Stimulated activated CD4-positive, alpha-beta T cell treated with anti-CD3 and anti-CD28 coated beads, Interleukin-12 subunit alpha, Interleukin-12 subunit beta, amount 100 ng/mL, for 24 hours (primary cell): ENCODE measurements at places on chromosomes 5 and 9.

DNA sequence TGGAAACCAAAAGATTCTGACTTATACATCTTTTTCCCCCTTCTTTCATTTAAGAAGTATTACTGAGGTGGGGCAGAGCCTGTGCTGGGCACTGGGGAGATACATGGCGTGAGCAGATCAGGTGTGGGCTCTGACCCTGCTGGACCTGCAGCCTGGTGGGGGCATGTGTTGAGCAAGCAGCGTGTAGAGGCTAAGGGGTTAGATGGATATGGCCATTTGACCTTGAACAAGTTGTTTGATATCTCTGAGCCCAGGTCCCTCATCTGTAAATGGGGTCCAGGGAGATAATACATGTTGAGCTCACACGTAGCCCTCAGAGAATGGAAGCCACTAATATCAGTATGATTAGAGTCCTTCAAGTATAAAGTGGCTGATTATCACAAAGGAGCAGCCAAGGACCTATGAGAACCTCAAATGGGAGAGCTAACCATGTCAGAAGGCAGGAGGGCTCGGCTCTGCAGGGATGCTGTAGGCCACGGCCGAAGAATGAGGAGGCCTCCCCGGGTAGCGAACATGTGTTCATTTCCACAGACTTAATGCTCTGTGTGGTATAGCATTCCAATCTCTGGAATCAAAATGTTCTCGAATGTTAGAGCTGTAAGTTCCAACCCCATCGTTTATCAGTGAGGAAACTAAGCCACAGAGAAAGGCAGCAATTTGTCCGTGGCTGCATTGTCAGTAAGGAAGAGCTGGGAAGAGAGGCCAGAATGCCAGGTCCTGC lies 15.4 kb upstream of the ANGPTL2 start:
- DNase-seq, result no peak

DNA sequence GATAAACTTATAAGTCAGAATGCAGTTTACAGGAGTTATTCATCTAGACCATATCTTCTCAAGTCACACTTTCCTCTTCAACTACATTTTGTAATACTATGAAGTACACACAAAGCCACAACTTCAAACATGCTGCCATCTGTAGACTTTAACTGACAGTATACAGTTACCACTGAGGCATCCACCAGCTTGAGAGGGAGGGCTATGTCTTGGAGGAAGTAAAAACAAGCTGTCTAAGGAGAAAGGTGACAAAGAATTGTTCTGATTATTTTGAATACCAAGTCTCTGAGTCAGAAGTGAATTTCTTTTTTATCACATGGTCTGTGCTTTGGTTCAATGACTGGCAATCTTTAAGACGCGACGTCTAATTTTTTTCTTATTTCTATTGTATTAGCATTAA lies 97.6 kb upstream of the CDH10 start:
- no peak for DNase-seq

- no peak for DNase-seq
Measured at GRCh38 chr5:56585461-56585860, 229.9 kb upstream of the MAP3K1 start.

- DNase-seq, result no peak
Measured at GRCh38 chr9:134894136-134894860, 13.7 kb downstream of the FCN2 start.

DNA sequence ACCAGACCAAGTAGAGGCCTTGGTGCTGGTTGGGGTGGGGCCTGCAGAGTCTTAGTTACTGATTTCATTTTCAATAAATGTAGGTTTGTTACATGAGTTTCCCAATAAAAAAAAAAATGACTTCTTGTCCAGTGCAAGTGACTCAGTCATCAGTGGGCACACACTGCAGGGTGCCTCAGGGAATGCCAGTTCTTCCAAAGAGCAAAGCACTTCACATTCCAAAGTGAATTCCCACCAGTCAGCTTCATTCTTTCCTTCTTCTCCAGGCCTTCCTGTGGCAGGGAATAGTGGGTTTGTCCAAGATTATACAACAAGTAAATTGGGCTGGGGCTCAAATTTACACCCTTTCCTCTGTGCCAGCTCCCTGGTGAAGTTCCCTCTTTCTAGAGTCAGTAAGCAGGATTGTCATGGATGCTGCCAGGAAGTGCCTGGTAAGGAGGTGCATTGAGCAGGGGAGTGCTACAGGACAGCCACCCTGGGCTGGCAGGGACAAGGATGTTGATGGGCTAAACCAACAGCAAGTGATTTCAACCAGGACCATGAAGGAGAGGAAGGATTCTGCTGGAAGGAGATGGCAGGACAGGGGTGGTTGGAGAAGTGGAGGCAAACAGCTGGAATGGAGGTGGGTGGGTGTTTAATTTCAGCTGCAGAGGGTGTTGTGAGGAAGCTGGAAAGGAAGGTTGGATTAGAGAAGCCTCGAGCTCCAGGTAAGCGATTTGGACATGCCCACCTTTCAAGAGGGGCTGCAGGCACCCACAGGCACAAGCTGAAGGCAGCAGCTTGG lies 3.7 kb upstream of the B4GALT7 start:
- DNase-seq, result no peak

DNA sequence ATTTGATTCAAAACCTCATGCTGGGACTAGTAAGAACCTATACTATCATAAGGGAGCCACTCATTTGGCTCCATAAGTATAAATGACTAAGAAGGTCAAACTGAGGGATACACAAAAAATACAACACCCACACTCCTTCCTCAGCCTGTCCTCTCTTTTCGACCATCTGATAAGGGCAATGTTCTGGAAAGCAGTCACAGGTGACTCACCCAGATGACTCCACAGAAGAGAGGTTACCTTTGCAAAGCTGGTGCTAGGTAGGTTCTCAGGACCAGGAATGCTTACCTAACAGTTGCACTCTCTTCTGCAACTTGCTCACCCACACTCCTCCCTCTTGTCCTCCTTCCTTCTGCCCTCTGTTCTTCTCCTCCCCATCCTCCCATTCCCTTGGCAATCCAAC lies 32.9 kb downstream of the LHFPL2 start:
- DNase-seq, result no peak

DNA sequence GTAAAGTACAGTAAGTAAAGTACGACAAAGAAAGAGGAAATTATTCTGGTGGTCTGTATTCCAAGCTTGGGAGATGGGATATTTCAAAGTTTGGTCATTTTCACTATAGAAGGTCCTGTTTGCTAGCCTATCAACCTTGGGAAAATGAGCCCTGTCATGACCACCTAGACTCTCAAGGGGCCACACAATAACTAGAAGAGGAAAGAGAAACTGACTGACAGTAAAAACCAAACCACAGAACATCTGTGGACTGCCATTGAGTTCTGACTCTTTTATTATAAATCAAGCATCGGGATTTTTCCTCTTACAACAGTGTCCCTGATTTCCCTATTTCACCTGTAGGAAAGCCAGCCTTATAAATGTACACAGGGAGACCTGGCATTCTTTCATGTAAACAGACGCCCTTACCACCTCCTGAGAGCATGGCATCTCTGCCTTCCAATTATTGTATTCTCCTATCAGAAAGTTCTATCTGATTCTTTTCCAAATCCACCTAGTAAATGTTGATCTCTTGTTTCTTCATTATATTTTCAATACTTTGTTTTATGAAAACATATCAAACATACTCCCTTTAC lies 80.0 kb downstream of the ZNF622 start:
- DNase-seq, result no peak

DNA sequence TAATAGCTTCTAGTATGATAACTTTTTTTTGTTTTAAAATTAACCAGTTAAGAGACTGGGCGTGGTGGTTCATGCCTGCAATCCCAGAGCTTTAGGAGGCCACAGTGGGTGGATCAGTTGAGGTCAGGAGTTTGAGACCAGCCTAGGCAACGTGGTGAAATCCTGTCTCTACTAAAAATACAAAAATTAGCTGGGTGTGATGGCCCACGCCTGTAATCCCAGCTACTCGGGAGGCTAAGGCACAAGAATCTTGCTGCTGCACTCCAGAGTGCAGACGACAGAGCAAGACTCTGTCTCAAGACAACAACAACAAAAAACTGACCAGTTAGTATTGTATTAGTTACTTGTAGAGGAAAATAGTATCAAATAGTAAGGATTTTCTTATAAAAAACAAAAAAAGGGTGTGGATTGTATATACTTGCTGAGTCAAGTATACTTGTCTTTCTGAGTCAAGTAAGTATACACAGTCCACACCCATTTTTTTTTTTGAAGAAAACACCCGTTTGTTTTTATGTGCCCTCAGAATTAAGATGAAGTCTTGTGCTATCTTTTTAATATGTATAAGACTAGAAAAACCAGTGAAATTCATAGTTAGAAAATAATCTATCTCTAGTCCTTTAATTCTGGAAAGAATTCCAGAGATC lies 25.3 kb downstream of the UBAP1 start:
- no peak for DNase-seq

DNA sequence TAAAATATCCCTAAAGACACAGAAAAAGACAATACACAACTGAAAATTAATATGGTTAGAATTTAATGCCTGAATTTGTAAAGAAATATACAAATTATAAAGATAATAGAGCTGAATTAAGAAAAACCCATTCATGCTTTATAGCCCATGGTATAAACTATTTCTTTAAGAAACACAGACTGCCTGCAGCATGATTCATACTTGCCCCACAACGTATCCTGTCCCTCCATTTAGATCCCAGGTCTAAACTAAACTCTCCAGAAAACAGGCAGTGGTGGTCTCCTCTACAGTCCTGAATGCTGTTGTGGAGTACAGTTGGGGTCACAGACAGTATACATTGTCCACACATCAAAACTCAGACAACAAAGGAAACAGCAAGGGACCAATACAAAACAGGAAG lies 24.8 kb downstream of the IL6ST start:
- DNase-seq, result no peak
